Calu3 (cell line): ENCODE measurements at places on chromosomes 7 and 10. TPM values are rescaled to one million over a fixed set of nuclear protein-coding genes. Genes with fewer than 3 reads are reported as not detected.

SPDYE2B gene
- not detected in 2 replicates for total RNA-seq

SUN3 gene
- 1.1 and 1.8 TPM in 2 replicates for total RNA-seq

NRAP gene
- not detected in 2 replicates for total RNA-seq

METTL27 gene
- 14.3 TPM in 2 replicates for total RNA-seq

TACR2 gene
- 0.26 and 0.34 TPM in 2 replicates for total RNA-seq

HYAL4 gene
- not detected in 2 replicates for total RNA-seq

GRID1 gene
- 0.10 TPM in 1 of 2 replicates, not detected in the other for total RNA-seq

FAM237B gene
- total RNA-seq, result not detected in 2 replicates

MACROH2A2 gene
- 24.5 and 26.9 TPM in 2 replicates for total RNA-seq

AKR1C1 gene
- 10.2 and 17.3 TPM in 2 replicates for total RNA-seq

GARS1 gene
- total RNA-seq, result 244 and 283 TPM in 2 replicates

DHX32 gene
- 29.2 and 32.2 TPM in 2 replicates for total RNA-seq

GPRIN2 gene
- total RNA-seq, result 9.5 and 12.8 TPM in 2 replicates

ZNF282 gene
- 40.3 and 45.2 TPM in 2 replicates for total RNA-seq

VWDE gene
- total RNA-seq, result 20.2 and 21.3 TPM in 2 replicates

ZNF365 gene
- 4.0 and 4.3 TPM in 2 replicates for total RNA-seq

EEPD1 gene
- total RNA-seq, result 48.8 and 55.5 TPM in 2 replicates

C10orf67 gene
- 0.44 and 0.45 TPM in 2 replicates for total RNA-seq

PNLIP gene
- not detected in 2 replicates for total RNA-seq

STK31 gene
- total RNA-seq, result 1.7 and 2.1 TPM in 2 replicates

HDAC9 gene
- 152 and 159 TPM in 2 replicates for total RNA-seq

PCGF5 gene
- 19.5 and 20.6 TPM in 2 replicates for total RNA-seq

SYPL1 gene
- 76.1 and 88.3 TPM in 2 replicates for total RNA-seq

GIMAP7 gene
- total RNA-seq, result not detected in 2 replicates

ECHS1 gene
- total RNA-seq, result 53.5 and 58.1 TPM in 2 replicates

YKT6 gene
- 139 and 146 TPM in 2 replicates for total RNA-seq

IDI2 gene
- total RNA-seq, result not detected in 2 replicates

GCC1 gene
- 22.0 and 22.5 TPM in 2 replicates for total RNA-seq

ADCY1 gene
- 7.6 and 8.8 TPM in 2 replicates for total RNA-seq

FXYD4 gene
- total RNA-seq, result not detected in 2 replicates

ASB13 gene
- total RNA-seq, result 20.7 and 21.6 TPM in 2 replicates

PLA2G12B gene
- total RNA-seq, result not detected in 2 replicates

ACBD7 gene
- total RNA-seq, result 8.2 and 10.0 TPM in 2 replicates

GJC3 gene
- not detected in 2 replicates for total RNA-seq

SH2B2 gene
- total RNA-seq, result 2.7 and 3.7 TPM in 2 replicates

CACNB2 gene
- not detected in 2 replicates for total RNA-seq

POLR2J2 gene
- 13.9 and 16.6 TPM in 2 replicates for total RNA-seq

CSTF2T gene
- total RNA-seq, result 30.6 and 32.3 TPM in 2 replicates

NUDT13 gene
- total RNA-seq, result 0.76 and 0.78 TPM in 2 replicates

KCNIP2 gene
- 3.3 and 4.8 TPM in 2 replicates for total RNA-seq

MEIG1 gene
- not detected in 2 replicates for total RNA-seq

PRSS37 gene
- total RNA-seq, result not detected in 2 replicates

CALCR gene
- not detected in 2 replicates for total RNA-seq

CPVL gene
- total RNA-seq, result 43.5 and 62.7 TPM in 2 replicates

SEMA3D gene
- total RNA-seq, result 0.91 and 2.0 TPM in 2 replicates

KIAA1217 gene
- total RNA-seq, result 46.2 and 49.2 TPM in 2 replicates

EGR2 gene
- 0.68 and 1.1 TPM in 2 replicates for total RNA-seq

PON3 gene
- 5.3 and 6.5 TPM in 2 replicates for total RNA-seq

ZNF775 gene
- total RNA-seq, result 5.3 and 5.8 TPM in 2 replicates

SLC18A2 gene
- not detected in 2 replicates for total RNA-seq

ZPBP gene
- not detected in 2 replicates for total RNA-seq

GNAT3 gene
- total RNA-seq, result not detected in 2 replicates

AGR2 gene
- total RNA-seq, result 378 and 444 TPM in 2 replicates

IFIT1B gene
- not detected in 2 replicates for total RNA-seq

C7orf57 gene
- 0.24 and 0.33 TPM in 2 replicates for total RNA-seq

PON1 gene
- 0.71 TPM in 1 of 2 replicates, not detected in the other for total RNA-seq

ARHGEF5 gene
- total RNA-seq, result 51.5 and 59.4 TPM in 2 replicates
